Fibroblast of skin of left biceps (primary cell): ENCODE measurements at places on chromosomes 5 and 9.

DNA sequence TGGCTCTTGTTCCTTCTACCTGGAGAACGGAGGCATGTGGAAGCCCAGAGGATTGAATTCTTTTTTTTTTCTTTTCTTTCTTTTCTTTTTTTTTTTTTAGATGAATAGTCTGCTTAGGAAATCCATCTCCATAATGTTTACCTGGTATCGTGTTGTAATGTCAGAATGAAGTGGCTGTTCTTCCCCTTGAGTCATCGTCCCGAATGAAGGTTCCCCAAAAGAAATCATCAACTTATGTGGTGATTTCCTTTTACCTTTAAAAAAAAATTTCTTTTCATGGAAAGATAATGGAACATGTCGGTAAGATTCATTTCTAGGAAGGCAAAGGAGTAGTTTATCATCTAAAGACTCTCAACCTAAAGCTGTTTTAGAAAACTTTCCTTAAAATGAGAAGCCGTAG, 59.7 kb downstream of the DOCK8 start:
- no peak for DNase-seq

- no peak for DNase-seq
These were observed 273.4 kb downstream of the KCNN2 start for GRCh38 chr5:114634967-114635901.

DNA sequence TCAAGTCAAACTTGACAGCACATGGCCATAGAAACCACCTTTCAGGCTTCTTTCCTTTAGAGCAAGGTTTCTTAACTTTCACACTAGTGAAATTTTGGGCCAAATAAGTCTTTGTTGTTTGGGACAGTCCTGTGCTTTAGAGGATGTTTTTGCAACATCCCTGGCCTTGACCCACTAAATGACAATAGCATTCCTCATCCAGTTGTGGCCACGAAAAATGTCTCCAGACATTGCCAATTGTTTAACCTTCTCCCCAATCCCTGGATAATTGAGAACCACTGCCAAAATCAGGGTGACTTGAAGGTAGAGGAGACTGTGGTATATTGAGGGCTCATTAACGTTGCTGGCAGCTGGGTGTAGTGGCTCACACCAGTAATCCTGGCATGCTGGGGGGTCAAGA, 72.0 kb downstream of the ALDH1A1 start:
- DNase-seq = no peak

DNA sequence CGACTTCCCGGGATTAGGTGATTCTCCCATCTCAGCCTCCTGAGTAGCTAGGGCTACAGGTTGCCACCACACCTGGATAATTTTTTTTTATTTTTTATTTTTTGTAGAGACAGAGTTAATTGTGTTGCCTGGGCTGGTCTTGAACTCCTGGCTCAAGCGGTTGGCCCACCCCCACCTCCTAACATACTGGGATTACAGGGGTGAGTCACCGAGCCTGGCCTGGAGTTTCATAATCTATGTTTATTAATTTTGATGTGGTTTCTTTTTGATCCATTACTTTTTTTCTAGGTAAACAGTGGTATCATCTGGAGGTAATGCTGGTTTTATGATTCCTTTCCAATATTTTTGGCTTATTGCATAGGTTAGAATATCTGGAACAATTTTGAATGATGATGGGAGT, 54.2 kb downstream of the KIAA1958 start:
- DNase-seq = no peak

GRCh38 chr9:109817846-109818472, 38.0 kb downstream of the PALM2AKAP2 start:
- peak; percentile 93 for DNase-seq

- no peak for DNase-seq
These were observed 40.3 kb downstream of the ADAM19 start for GRCh38 chr5:157535042-157535865.

GRCh38 chr5:91841423-91841822, 458.3 kb upstream of the ARRDC3 start:
- DNase-seq = no peak

DNA sequence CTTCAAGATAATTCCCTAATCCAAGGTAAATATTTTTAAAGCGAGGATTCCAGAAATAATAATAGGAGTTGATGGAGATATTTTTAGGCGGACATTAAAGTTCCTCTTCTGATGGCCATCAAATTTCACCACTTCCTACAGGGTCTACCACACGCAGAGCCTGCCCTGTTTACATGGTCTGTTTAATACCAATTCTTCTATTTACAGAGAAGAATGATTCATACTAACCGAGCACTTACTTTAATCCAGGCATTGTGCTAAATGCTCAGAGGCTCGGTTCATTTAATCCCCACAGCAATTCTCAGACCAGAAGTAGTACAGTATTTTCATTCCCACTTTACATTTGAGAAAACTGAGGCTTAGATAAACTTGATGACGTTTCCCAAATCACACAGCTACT, 3.0 kb upstream of the ITGA1 start:
- DNase-seq = no peak

GRCh38 chr5:32331217-32331934, 18.6 kb upstream of the MTMR12 start:
- no peak for DNase-seq

- no peak for DNase-seq
These were observed 2.9 kb downstream of the FPGS start for GRCh38 chr9:127805620-127806019.

DNA sequence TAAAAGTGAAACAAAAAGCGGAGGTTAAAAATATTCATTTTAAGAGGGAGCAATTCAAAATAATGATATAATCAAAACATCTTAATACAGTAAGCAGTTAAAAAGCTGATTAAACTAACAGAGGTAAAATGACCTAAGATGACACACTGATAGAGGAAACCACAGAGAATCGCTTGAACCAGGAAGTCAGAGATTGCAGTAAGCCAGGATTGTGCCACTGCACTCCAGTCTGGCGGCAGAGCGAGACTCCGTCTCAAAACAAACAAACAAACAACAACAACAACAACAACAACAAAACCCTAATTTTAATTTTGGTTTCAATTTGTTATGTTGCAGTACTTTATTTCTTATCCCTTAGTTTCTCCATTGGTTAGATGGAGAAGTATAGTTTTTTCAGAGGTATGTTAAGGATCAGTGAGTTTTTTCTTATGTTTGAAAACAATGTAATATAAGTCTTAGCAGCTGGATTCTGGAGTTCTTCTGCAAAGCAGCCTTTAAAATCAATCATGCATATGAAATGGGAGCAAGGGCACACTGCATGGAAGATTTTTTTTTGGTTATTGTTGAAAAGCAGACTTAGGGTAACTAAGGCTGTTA, 58.5 kb downstream of the MLANA start:
- no peak for DNase-seq

DNA sequence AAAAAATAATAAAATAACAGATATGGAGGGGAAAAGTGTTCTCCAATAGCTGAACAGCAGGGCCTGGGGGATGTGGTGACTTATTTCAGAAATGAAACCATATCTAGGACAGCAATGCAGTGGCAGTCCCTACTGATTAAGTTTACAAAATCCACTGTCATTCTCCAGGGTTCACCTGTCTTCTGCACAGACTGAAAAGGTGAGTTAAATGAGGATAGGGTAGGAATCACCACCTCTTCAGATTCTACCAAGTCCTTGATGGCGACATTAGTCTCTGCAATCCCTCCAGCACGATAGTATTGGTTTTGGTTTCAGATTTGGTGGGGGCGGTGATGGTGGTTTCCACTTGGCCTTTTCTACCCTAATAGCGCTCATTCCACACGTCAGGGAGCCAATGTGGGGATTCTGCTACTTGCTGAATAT, 32.3 kb upstream of the NPM1 start:
- no peak for DNase-seq

DNA sequence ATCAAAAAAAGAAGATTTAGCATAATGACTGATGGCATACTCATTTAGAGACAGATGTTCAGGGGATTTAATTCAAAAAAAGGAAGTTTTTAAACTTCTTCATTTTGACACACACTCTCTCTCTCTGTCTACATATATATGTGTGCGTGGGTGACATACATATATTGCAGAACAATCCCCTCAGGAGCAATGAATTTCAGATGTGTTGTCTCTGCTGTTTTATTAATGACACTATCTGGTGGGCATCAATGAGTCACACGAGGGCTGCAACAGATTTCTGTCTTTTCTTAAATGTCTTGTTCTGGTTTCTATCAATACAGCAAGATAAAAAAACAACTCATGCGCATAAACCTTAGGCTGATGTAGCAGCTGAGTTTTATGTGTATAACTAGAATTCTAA, 123.5 kb upstream of the SLCO6A1 start:
- DNase-seq = peak; percentile 24

DNA sequence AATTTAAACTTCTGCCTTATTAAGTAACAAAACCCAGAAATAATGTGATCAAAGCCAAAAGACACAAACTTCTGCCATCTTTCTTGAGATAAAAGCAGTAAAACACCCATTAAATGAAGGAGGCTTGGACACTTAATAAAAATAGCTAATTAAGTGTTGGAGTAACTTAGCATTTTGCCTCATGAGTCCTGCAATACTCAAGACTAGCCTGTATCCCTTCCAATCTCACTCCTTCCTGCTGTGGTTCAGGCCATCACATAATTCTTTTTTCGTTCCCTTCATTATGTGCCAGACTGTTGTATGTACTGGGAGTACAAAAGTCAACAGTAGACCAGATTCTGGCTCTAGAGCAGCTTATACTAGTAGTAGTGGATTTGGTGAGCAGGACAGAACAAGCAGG, 250.2 kb downstream of the NFIB start:
- no peak for DNase-seq

GRCh38 chr5:176542596-176543427, 5.6 kb upstream of the RNF44 start:
- DNase-seq = no peak

GRCh38 chr9:102483651-102484050, 511.5 kb upstream of the CYLC2 start:
- no peak for DNase-seq

GRCh38 chr9:90526386-90526785, 116.2 kb downstream of the DIRAS2 start:
- no peak for DNase-seq

DNA sequence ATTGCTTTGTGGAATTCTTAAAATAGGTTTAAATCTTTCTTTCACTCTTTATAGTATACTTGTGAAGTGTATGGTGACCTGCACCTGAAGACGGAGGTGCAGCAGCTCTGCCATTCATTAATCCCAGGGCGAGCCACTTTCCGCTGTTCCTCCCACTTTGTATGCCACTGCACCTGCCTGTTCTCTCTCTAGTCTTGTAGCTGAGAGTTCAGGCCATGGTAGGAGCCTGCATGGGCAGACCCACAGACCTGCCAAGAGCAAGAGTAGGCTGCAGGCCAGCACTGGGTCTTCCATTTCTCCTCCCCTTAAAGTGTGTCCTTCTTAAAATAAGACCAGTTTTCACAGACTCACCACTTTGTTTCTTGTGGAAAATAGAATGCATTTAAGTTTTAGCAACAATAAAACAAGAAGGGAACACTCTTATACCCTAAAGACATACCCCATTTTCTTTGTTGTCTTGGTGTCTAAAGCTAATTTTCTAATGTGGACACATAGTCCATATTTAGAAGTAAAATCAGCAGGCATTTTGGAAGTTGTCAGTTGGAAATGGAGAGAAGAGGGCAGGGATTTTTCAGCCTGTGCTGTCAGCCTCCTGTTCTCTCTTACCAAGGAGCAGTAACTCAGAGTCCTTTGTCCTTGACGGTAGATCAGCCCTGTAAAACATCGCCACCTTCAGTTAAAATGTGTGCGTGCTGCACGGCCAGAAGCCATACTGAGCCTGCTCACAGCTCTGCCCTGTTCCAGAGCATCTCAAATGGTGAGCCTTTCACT, 103.2 kb downstream of the SNCAIP start:
- DNase-seq = peak; percentile 38

DNA sequence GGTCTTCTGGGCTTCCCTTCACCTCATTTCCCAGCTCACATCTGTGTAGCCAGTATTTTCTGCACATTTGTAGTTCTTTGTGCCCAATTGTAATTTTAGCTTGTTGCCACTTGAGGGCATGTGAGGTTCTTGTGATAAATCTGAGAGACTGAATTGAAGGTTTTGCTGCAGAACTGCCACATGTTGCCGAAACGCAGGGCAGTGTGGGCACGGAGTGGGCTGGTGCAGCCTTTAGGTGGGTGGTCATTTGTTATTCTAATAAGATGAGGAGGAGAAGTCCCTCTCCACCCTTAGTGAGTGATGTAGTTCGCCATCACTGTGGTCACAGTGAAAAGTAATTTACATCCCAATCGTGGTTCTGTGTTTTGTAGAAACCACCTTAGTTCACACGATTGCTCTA, 21.2 kb downstream of the OTULIN start:
- peak; percentile 20 for DNase-seq

DNA sequence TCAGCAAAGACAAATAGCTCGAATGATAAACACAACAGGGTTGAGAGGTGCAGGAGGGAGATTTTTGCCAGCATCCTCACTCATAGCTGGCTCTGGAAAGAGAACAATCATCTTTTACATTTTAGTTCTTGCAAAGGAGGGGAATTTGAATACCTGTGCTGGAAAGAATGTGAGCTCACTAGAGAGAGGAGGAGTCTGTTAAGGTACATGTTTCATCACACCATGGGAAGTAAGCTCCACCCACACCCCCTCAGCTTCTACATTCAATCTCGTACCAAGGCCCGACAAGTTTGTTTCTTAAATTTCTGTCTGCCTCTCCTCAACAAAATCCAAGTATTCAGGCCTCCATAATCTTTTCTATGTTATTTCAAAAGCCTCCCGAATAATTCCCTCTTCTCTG, 254.6 kb downstream of the BRINP1 start:
- DNase-seq = no peak

DNA sequence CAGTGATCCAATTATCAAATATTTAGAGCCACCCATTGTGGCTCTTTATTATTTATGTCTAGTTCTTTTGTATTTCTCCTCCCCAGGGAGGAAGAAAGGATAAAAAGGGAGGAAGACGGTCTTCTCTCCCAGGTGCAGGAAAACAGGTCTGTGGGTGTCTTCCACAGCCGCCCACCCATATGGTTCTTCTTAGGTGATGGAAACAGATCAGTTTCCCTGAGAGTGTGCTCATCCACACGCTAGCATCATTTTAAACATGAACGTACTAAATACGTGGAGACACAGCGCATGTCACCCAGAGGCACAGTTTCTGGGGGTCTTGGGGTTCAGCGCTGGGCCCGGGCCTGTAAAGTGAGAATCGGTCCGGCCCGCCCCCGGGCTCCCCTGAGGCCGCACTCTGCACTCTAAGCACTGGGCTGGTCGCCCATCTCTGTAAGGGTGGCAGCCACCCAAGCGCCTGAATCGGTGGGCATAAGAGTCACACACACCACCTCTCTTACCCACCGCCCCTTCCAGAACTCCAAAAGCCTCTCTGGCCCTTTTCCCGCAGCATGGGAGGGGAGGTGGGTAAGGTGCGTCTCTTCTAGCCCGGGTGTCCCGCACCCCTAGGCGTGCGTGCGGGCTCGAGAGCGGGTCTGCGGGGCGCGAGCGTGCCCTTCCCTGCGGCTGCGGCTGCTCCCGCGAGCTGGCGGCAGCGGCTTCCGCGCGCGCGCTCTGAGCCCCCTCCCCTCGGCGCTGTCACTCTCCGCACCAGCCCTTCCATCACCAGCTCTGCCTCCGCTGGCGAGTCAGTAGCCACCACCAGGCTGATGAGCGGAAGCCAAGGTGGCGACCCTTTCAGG, 1.3 kb downstream of the PTCH1 start:
- DNase-seq = no peak
